ENCODE measurements at places on chromosomes 5 and 9.

DNA sequence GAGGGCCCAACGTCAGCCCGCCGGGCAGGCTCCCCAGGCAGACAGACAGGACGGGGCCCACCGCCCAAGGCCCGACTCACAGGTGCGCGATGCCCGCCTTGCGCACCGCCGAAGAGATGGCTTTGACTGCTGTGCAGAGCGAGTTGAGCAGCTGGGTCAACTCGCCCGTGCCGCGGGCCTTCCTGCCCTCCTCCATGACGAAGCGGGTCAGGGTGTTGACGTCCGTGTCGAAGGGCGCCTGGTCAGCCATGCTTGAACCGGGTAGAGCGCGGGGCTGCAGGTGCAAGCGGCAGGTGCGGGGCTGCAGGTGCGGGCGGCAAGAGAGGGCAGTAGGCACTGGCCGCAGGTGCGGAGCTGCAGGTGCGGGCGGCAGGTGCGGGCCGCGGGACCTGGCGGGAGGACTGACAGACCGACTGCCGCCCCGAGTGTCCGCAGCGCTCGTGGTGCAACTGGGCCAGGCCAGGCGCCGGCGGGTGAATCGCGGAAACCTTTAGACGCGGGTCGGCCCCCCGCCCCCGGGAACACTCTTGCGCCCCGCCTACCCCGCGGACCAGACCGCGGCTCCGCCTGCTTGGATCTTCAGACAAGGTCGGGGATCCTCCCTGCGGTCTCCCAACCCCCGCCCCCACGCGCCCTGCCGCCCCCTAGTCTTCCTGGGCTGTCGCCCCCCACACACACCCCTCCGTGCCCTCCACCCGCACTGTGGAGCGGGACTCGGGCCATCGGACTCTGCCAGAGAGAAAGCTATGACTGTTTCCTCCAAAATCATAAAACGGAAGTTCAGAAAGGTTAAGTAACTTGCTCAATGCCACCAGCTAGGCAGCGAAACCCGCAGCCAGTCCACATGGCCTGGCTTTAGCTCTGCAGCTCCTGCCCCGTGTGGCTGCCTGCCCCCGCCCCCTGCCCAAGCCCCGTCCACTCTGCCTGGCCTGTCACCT is at the start of gene FBP1:
TSS of gene FBP1 (minus strand) at position 458 of the 938 bp plus-strand sequence. CDS start at position 250, 208 bp downstream.
- DNase-seq, result no peak

GRCh38 chr5:156254196-156254595 is 72.8 kb upstream of the SGCD start:
- DNase-seq, result no peak

- no peak for DNase-seq
Observed at GRCh38 chr5:73301208-73301901, 128.4 kb downstream of the TMEM174 start.

DNA sequence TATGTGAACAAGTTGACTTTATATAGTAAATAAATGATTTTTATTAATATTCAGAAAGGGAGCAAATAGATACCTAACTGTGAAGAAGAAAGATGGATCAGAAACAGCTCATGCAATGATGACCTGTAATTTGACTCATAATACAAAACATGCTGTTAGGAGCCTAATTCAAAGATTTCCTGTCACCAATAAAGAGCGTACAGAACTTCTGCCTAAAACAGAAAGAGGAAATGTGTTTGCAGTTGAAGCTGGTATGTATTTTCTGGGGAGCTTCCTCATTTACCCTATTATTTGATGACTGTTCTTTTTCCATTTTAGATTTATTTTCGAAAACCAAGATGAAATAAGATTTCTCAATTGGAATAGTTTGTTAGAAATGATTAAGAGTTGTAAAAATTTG is 11.4 kb downstream of the YTHDC2 start:
- DNase-seq, result peak; percentile 27

- DNase-seq, result no peak
Observed at GRCh38 chr5:56961746-56962145, 9.8 kb upstream of the MIER3 start.

GRCh38 chr9:26181836-26182235 is 503.6 kb upstream of the TUSC1 start:
- no peak for DNase-seq

- DNase-seq, result no peak
Observed at GRCh38 chr9:76756941-76757673, 7.1 kb upstream of the PCA3 start.

DNA sequence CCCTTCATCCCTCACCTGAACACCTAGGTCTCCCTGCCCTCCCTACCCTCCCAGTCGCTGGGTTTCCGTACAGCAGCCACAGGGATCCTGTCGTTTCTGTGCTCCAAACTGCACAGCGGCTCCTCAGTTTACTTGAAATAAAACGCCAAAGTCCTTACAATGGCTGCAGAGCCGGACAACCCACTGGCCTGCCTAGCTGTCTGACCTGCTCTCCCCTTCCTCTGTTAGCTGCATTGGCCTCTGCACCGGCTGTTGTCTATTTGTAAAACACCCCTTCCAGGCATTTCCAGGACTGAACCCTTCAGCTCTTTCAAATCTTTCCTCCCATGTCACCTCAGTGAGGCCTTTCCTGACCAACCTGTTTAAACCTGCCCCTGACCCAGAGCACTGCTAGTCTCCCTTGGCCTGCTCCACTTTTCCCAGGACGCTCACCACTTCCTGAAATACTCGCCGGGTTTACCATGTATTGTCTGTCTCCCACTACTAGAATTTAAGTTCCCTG is 9.1 kb upstream of the MGAT1 start:
- no peak for DNase-seq

DNA sequence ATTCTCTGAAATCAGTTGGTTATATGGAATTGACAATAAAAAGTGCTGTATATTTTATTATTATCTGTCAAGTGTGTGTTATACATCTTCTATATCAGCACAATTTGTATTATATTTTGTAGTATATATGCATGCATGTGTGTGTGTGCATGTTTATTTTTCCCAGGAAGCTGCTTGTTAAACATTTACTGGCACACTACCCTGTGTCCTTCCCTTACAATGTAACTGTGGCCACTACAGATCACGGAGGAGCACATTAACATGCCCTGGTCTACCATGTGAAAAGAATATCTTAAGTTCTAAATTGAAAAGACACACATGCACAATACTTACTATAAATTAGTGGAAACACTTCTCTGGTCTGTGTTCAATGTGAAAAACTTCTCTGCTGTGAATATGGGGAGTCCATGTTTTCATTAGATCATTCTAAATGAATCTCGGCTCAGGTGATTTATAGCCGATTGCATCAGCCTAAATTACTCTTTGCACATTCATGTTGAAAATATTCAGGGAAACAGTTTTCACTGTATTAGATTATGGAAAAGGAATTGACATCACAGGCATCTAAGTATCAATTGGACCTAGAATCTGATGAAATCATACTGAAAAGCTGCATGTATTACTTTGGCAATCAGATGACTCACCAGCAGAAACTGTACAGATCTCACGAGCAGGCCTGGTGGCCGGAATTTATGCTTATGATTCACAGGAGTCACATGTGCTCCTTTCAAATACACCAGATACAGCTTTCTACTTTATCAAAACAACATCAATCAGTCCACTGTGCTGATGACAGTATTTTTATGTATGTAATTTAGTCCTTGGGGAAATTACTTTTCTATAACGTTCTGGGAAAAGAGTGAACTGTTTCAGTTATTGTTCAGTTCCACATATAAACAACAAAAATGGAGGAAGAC is 39.4 kb downstream of the LURAP1L start:
- DNase-seq, result no peak

DNA sequence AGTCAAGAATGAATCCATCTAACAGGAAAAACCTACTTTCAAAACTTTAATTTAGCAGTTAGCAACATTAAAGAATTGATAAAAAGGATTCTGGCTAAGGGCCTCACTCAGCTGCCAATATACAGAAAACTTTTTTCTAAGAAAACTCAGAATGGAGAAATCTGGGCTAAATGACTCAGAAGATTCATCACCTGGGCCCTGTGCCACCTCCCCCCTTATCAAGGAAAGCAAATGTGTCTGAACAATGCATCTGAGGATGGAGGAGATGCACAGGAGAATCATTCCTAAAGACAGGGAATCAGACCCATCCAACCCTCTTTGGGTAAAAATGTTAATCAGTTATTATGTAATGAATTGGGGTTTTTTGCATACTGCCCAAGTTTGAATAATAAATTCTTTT is 592.0 kb upstream of the DMAC1 start:
- no peak for DNase-seq

GRCh38 chr5:114822863-114823262 is 346.8 kb downstream of the TRIM36 start:
- DNase-seq, result no peak

GRCh38 chr5:64163135-64163534 is 2.5 kb upstream of the RNF180 start:
- DNase-seq, result no peak

DNA sequence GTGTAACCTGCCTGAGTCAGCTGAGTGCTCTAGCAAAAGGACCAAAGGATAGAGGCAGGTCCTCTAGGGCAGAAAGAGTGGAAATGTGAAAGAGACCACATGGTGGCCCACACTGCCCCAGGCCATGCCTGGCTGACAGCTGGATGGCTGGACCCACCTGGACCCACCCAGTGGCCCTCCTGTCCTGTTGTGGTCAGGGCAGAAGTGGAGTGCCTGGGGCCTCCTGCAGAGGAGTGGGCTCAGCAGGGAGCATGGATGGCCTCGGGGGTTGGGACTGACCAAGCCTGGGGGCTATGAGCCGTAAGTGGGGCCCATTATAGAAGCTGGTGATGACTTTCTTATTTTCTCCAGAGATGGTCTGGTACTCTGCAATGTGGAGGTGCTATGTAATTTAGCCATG is 55.7 kb upstream of the FAM120AOS start:
- no peak for DNase-seq

- no peak for DNase-seq
Observed at GRCh38 chr5:7876867-7877266, 7.9 kb downstream of the MTRR start.

DNA sequence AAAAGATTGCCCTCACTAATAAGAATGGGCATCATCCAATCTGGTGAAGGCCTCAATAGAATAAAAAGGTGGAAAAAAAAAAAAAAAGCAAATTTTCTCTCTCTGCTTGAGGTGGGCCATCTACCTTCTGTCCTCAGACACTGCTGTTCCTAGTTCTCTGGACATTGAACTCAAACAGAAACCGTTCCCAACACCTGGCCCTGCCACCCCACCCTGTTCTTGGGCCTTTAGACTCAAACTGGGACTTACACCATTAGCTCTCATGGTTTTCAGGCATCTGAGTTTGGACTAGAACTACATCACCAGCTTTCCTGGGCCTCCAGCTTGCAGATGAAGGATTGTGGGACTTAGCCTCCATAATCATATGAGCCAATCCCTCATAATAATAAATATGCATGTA is 71.0 kb downstream of the SSBP2 start:
- DNase-seq, result no peak

DNA sequence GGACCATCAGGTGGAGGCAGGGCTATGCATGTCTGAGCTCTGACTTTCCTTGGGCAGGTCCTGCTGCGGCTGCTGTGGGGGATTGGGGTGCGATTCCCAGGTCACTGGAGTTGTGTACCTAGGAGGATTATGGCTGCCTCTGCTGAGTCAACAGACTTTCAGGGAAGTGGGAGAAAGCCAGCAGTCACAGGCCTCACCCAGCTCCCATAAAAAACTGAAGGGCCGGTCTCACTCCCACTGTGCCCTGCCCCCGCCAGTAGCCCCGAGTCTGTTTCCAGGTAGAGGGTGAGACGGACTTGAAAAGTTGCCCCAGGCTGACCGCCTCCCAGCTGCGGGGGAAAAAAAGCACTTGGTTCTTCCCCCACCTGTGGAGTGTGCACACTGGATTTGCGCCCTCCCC is 76.7 kb downstream of the FAM170A start:
- DNase-seq, result no peak
